Neural crest cell (in vitro differentiated cells): ENCODE measurements at places on chromosomes 3 and 15.

GRCh38 chr3:11228041-11228440 is 44.2 kb upstream of the ATG7 start:
- DNase-seq: no peak

DNA sequence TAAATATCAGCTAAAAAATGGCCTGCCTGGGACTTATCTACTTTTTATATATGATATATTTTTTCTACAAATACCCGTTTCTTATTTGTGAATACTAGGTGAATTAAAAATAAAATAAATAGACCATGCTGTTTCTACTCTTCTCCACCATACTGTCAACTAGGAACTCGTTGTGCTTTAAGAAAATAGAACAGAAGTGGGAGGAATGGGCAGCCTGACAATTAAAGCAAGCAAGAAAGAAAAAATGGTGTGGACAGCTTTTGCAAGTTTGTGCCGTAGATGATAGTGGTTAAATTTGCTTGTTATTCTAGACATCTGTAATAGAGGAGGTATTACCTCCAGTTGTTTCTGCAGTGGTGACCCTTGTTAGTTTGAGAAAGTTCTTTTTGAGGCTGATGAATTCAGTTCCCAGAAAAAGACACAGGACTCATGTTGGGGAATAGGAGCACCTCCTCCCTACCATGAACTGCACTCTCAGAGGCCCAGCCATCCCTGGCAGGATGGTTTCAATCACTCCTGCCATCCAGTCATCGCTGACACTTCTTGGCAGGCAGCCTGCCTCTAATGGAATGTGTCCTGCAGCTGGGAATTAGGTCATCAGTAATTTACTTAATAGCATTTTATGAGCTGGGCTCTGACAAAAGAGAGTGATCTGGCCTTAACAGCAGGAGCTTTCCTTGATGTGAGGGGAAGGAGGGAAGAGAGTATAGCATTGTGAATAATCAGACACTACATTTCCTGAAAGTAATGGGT is 105.0 kb upstream of the GAP43 start:
- no peak for DNase-seq

GRCh38 chr3:189570916-189571315 is 60.3 kb upstream of the TP63 start:
- no peak for DNase-seq

DNA sequence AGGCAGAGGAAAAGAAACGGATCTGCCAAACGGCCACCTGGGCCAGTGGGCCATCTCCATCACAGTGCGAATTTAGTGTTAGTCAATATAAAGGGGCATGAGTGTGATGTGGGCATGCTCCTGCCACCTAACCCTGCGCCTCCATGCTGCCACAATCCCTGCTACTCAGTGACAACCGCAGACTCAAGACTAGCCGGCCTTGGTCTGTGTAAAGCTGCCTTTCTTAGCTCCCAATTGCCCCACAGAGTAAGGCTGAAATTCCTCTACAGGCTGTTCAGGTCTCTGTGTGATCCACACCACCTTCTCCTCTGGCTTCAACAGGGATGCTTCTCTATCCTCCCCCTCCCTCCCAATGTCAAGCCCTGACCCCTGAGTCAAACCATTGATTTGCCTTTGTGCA is 269.7 kb downstream of the XXYLT1 start:
- no peak for DNase-seq

GRCh38 chr15:98720577-98721565 is 72.5 kb downstream of the IGF1R start:
- DNase-seq: no peak

DNA sequence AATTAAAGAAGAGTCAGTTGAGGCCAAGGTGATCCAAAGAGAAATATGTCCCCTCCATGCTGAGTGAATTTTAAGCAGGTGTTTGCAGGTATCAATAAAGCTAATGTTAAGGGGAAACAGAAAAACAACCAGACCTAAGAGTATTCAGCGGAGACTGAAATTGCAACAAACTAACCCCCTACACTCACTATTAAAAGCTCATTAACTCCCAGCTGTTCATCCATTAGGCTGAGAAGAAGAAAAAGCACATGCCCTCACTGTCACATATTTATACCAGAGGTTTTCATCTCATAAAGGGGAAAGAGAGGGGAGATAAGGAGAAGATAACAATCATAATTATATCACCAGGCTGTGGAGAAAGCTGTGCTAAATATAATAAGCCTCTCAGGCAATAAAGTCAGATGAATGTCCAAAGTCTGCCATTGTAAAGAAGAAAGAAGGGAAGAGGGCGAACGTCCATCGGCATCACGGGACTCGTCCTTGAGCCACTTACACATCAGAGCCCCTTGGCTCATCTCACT is 145.2 kb downstream of the TAFA4 start:
- no peak for DNase-seq

DNA sequence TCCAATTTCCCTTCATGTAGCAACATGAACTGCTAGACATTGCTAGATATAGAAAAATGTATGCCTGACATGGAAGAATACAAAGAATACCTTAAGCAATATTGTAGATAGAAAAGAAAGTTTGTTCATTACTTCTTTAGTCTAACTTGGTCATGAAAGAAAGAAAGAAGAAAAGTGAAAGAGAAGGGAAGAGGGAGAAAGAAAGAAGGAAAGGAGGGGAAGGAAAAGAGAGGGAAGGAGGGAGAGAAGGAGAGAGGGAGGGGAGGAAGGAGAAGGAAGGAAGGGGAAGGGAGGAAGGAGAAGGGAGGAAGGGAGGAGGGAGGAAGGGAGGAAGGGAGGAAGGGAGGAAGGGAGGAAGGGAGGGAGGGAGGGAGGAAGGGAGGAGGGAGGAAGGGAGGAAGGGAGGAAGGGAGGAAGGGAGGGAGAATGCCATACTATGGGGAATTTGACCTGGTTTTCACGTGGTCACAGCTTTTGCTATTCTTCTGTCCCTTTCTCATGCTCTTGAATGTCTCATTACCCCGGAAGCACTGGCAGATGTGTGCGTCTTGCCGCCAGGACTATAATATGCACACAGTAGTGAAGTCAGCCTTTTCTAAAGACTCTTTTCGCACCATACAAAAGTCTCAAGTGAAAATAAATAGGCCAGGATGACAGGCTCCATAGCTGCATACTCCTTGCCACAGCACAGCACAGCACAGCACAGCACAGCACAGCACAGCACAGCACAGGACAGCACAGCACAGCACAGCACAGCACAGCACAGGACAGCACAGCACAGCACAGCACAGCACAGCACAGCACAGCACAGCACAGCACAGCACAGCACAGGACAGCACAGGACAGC is 78.2 kb downstream of the CHAC1 start:
- no peak for DNase-seq

DNA sequence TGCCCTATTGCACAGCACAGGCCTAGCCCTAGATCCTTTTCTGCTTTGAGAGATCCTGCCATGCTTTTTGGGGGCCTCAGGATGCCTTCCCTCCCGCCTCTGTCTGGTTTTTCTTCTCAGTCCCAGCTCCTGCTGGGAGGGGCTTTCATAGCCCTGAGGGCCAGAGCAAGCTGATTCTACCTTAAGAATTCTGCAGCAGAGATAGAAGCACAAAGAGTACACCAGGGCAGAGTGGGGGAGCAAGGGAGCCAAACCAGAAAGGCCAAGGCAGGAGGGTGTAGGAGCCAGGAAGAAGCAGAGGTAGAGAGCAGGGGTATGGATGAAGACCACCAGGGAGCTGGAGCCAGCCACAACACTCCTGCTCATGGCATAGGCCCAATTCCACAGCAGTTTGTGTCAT is 18.1 kb downstream of the SH3BP5 start:
- no peak for DNase-seq

- DNase-seq: no peak
Measured at GRCh38 chr3:128402319-128402718, 64.4 kb downstream of the DNAJB8 start.

DNA sequence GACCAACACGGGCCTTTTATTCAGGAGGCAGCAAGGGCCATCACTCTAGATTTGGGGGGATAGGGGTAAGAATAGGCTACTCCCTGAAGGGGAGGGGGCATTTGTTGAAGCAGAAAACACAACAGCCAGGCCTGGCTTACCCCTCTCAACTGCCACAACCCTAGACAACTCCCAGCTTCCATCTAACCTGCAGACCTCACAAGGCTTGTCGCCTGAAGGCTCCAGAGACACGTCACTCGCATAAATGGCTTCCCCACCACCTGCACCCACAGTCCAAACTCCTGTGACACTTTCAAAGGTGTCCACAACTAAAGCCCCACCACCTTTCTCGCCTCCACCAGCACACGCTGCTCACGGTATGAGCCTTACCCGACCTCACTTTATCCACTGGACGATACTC is 14.9 kb downstream of the POLG start:
- DNase-seq: no peak

- DNase-seq: no peak
Measured at GRCh38 chr3:42276141-42277132, 10.5 kb upstream of the CCK start.

DNA sequence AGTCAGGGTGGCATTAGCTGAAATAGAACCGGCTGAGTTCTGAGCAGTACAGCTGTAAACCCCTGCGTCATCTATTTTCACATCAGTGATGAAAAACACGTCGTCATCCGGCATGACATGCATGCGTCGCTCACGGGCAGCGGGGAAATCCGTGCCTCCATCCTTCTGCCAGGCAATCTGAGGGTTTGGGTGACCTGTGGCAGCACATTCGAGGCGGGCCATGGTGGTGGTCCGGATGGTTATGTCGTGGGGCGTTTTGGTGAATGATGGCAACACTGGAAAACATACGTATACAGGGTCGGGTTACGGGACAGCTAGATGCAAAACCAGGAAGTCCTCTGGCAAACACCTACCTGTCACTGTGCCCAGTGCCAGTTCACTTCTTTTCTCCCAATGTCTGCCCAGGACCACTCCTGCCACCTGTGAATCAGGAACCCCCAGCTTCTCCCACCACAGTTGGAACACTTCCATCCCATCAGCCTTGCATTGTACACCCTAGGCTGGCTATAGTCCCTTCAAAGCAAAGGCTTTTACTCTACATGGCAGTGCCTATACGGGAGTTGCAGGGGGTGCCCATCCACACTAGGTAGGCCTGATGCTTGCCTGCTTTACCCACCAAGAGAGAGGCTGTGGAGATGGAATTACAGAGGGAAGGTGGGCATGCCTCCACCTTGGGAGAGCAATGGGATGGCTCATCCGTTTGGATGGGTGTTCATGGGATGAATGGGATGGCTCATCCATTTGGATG is 116.7 kb downstream of the LRIG1 start:
- no peak for DNase-seq

DNA sequence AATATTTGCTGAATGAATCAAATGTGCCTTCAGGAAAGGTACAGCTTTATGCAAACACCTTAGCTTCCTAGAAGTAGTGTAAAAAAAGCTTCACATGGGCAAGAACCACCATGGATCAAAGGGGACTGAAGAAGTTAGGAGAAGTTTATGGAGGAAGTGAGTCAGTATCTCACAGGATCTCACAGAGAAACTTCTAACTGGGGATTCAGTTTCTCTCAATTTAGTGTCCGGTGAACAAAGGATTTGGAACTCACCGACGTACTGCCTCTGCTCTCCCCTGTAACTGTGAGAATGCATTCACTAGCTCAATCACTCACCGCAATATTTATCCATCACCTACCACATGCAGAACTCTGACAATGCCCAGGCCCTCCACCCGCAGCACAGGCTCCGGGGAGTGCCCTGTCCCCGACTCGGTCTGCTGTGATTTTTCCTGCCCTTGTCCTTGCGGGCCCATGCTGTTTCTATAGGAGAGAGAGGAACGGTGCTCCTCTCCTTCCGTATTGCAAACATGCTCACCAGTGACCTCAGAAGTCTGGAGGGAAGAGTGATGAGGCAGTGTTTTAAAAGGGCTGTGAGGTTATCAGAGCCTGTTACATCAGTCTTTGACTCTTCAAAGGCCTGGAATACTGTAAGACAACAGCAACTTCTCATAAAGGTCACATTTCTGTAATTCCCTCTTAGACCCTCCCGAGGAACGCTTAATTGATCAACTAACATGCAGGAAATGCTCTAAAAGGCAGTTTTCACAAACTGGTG is 222.5 kb upstream of the ICE2 start:
- no peak for DNase-seq

- no peak for DNase-seq
Measured at GRCh38 chr3:30492322-30493192, 113.8 kb upstream of the TGFBR2 start.
